ENCODE measurements at places on chromosomes 1 and 21.

DNA sequence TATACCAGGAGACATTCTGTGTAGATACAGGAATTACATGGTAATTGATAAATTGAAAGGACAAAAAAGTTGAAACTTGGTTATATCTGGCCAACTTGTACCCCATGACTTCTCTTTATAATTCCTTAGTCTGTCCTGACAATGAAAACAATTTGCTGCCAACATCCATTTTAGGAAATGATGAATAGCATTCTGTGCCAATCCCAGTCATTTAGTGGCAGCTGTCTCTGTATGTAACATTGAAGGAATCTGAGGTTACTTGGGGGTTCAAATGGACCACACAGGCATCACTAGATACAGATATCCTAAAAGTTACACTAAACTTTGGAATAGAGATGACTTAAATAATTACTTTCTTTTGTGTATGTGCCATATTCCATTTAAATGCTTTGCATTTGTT is 38.2 kb downstream of the DHX9 start:
- DNase-seq: no peak

- DNase-seq: peak; percentile 57
Observed at GRCh38 chr1:167803358-167804207, 81.8 kb downstream of the MPZL1 start.

DNA sequence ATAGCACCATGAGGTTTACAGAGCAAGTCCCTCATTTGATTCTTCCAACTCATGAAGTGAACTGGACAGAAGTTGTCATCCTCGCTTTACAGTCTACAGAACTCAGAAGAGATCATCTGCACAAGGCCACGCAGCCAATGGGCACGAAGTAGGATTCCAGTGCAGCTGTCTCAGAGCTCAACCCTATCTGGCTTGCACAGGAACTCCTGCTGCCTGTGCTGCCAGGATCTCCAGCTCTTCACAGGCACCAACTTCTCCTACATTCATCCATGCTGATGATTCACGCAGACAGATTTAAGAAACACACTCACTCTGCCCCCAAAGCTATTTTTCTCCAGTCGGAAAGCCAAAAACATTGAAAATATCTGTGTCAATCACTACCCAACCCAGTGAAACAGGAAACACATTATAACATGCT is 157.0 kb downstream of the RERE start:
- DNase-seq: no peak

- no peak for DNase-seq
Observed at GRCh38 chr1:1359664-1360468, 1.5 kb upstream of the MXRA8 start.

DNA sequence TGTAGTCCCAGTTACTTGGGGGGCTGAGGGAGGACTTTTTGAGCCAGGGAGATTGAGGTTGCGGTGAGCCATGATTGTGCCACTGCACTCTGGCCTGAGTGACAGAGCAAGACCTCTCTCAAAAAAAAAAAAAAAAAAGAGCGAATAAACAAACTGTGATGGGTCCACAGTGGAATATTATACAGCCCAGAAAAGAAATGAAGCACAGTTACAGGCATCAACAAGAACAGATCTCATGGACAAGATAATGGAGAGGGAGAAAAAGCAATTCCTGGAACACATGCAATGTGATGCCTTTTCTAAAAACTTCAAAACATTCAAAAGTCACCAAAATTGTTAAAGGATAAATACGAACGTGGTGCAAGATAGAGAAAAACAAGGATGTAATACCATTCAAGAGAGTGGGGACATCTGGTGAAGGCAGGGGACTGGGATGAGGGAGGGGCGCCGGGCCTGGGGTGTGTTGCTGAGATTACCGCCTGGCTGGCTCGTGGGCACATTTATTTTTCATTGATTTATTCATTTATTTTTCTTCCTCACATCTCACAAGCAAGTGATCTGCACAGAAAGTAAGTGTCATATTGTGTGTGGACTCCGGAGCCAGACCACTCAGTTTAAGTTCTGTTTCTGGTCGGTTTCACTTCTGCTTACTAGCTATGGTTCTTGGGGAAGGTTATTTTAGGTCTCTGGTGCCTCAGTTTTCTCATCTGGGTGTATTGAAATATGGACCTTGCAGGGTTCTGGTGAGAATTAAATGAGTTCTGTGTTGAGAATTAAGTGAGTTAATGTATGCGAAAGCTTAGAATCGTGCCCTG is 30.1 kb downstream of the ABCG1 start:
- DNase-seq: no peak

DNA sequence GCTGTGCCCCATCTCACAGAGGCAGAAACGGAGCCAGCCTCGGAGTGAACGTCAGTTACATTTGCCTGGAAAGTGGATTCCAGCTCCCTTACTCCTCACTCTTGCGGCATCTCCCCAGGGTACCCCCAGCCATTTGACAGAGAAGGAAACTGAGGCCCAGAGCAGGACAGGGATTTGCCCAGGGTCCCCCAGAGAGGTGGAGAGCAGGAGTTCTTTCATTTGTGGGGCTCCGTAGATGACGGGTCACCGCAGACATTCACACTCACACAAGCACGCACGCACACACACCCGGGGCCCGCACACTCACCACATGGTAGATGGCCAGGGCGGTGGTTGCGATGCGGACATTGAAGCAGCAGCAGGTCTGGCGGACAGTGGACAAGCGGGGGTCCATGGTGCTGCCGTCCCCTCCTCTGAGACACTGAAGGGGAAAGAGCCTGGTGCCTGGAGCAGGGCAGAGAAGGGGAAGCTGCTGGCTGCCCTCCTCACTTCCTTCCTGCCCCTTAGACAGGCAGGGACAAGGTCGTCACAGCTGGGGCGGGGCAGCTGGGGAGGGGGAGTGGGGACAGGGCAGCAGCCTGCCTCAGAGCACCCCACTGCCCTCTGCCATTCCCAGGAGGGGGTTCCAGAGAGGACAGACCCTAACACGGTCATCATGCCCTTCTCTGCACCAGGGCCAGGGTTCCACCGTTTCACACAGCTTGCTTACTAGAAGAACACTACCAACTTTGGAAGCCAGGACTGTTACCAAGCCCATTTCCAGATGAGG is at the start of gene LAPTM5:
LAPTM5 (minus strand) TSS at position 423 of the 769 bp plus-strand sequence; CDS start at position 394, 29 bp downstream.
- no peak for DNase-seq

Measured in NCI-H1436 treated with DMSO at 0.1 percent for 48 hours (cell line).